K562 (cell line): ENCODE measurements at places on chromosomes 12 and 14. TPM values are rescaled to one million over a fixed set of nuclear protein-coding genes. Genes with fewer than 3 reads are reported as not detected.

DNA sequence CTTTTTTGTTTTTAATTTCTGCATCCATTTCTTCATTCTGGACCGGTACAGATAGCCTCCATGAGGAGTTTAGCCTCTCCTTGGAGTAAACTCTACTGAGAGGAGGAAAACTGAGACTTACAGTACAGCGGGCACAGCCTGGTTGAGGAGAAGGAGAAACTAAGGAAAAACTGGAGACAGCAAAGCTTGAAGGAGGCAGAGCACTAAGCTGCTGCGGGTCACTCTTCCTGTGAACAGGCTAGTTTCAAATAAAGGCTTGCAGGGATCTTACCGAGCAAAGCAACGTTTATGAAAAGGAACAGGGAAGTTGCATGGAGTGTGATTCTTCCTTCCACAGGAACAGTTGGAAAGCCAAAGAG is 348 bp upstream of the SSTR1 start:
- H3K4me1 ChIP-seq: no peaks in the 10 kb centered on the region
- H3K36me3 ChIP-seq: no peaks in the 10 kb centered on the region
- no peak for DNase-seq
- H3K4me3 ChIP-seq: no peak overlapping the region

Gene LRTM2
- not detected in 2 replicates for total RNA-seq

Gene SLIRP
- total RNA-seq: 251 and 279 TPM in 2 replicates

DNA sequence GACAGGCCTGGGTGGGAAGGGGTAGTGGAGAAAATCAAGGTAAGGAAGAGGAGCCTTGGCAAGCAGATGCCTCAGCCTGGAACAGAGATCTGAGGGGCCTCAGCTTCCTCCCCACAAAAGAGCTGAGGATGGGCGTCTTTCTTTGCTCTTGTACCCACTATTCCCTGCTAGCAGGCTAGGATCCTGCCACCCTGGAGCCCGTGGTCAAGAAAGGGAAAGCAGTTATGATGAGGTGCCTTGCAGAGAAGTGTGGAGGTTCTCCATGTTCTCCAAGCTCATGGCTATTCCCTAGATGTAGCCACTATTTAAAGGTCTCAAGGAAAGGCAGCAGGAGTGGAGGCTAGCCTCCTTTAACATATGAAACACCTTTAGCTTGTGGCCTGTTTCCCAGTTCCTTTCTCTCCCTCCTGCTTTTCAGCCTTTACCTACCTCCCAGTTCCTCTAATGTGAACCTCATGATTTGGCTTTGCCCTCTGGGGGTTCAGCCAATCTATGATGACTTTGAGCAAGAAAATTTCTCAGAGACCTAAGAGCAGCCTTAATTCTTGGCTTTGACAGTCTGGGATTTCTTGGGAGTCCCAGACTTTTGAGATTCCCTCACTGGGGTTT is 1.1 kb downstream of the IKZF4 start:
- peaks cover 30% of the 10 kb centered on the region for H3K4me1 ChIP-seq
- peaks cover 32% of the 10 kb centered on the region; the same call in 2 of the 3 replicates for H3K36me3 ChIP-seq
- H3K27ac ChIP-seq: peak overlapping the region; percentile 82
- H3K4me3 ChIP-seq: peak overlapping the region; percentile 46

Gene KDM2B
- total RNA-seq: 46.8 and 50.5 TPM in 2 replicates

DNA sequence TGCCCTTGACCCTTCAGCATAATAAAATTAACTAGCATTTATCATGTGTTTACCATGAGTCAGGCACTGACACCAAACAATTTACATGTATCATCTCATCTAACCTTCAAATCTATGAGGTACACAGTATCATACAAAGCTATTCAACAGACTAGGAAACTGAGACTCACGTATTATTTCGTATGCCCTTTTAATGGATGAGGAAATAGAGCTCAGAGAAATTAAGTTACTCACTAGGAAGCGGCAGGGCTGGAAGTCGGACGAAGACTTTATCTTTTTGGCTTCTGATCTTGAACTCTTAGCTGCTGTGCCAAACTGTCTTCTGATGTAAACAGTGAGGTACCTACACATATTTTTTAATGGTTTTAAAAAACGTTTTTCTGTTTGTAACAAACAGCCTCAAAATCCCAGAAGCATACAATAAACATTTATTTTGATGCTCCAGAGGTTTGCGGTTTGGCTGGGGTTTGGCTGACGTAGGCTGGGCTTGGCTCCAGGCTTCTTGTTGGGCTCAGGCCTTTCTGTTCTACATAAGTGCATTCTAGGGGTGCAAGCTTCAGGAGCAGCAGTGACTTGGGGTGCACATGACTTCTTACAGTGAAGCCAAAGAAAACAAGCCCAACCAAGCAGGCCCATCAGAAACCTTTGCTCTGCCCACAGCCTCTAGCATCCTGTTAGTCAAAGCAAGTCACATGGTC is 184.7 kb downstream of the TBX5 start:
- no peak overlapping the region for H3K27ac ChIP-seq
- no peak overlapping the region for H3K4me3 ChIP-seq
- DNase-seq: no peak
- no peaks in the 10 kb centered on the region for H3K36me3 ChIP-seq
- H3K27me3 ChIP-seq: no peaks in the 10 kb centered on the region

Gene OAS2
- total RNA-seq: 0.13 and 0.22 TPM in 2 replicates

GRCh38 chr12:95257541-95257940 is 39.9 kb downstream of the VEZT start:
- H3K36me3 ChIP-seq: peaks cover 38% of the 10 kb centered on the region
- DNase-seq: no peak
- no peak overlapping the region for H3K27ac ChIP-seq
- H3K27me3 ChIP-seq: no peaks in the 10 kb centered on the region
- no peak overlapping the region for H3K4me3 ChIP-seq

- H3K36me3 ChIP-seq: peaks cover 18% of the 10 kb centered on the region; the same call in 1 of the 3 replicates
- no peaks in the 10 kb centered on the region for H3K4me1 ChIP-seq
- no peak overlapping the region for H3K27ac ChIP-seq
- DNase-seq: no peak
- H3K4me3 ChIP-seq: no peak overlapping the region
- H3K27me3 ChIP-seq: no peaks in the 10 kb centered on the region
Measured at GRCh38 chr12:57299514-57300016, 48.6 kb upstream of the STAC3 start.

- no peaks in the 10 kb centered on the region for H3K27me3 ChIP-seq
- no peaks in the 10 kb centered on the region for H3K36me3 ChIP-seq
- no peak overlapping the region for H3K27ac ChIP-seq
- H3K4me3 ChIP-seq: no peak overlapping the region
Measured at GRCh38 chr12:19869413-19869812, 430.1 kb downstream of the AEBP2 start.

Gene LTBR
- 65.0 and 67.2 TPM in 2 replicates for total RNA-seq

DNA sequence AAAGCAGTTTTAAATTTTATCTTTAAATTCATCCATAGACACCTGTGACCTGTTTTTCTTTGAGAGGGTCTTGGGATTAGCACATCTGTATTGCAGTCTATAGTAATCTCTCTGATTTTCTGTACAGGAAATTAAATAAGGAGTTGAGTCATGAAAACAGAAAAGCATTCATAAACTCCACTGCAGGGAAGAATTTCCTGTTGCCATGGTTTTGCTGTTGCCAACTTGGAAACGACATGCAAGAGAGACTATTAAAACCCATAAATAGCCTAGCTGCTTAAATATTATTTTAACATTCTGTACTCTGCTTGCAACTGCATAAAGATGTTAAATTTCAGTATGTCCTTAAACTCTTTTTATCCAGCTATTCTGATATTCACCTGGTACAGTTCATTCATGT is 281.0 kb upstream of the RGS6 start:
- H3K36me3 ChIP-seq: no peaks in the 10 kb centered on the region
- H3K27ac ChIP-seq: no peak overlapping the region
- H3K27me3 ChIP-seq: no peaks in the 10 kb centered on the region
- H3K4me1 ChIP-seq: no peaks in the 10 kb centered on the region
- H3K4me3 ChIP-seq: no peak overlapping the region

Gene COA8
- total RNA-seq: 34.6 and 35.5 TPM in 2 replicates

Gene CHPT1
- total RNA-seq: 95.0 and 103 TPM in 2 replicates

- H3K27me3 ChIP-seq: no peaks in the 10 kb centered on the region
- peaks cover 15% of the 10 kb centered on the region for H3K4me1 ChIP-seq
- peak; percentile 67 for DNase-seq
- no peaks in the 10 kb centered on the region for H3K36me3 ChIP-seq
- H3K27ac ChIP-seq: peak within 1 kb of the TSS; percentile 69
- peak within 1 kb of the TSS; percentile 64 for H3K4me3 ChIP-seq
Measured at GRCh38 chr12:12349711-12350665, at the start of gene MANSC1. TSS of gene MANSC1 (minus strand) at chr12:12350242. CDS start at chr12:12343314, 6,928 bp downstream.

DNA sequence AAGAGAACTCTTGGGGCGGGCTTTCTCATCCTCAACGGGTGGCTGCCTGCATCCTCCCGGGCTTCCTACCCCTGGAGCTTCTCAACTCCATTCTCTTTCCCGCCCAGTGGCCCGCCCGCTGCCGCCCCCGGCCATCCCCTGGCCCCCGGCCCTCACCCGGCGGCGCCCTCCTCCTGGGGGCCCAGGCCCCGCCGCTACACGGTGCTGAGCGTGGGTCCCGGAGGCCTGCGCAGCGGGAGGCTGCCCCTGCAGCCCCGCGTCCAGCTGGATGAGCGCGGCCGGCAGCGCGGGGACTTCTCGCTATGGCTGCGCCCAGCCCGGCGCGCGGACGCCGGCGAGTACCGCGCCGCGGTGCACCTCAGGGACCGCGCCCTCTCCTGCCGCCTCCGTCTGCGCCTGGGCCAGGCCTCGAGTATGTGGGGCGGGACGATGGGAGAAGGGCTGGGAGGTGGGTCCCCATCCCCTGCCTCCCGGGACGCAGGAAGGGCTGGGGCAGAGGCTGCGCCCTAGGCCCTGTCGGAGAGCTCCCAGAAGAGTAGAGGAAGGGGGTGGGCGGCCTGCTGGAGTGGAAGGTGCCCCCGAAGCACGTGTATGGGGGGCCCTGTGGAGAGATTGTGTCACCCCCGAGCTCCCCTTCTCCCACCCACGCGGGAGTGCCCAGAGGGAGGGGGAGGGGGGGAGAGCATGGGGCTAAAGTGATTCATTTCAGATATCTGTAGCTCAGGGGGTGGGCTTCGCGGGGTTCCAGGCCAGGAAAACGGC is 1.5 kb downstream of the LAG3 start:
- peaks cover 43% of the 10 kb centered on the region for H3K4me1 ChIP-seq
- H3K27ac ChIP-seq: no peak overlapping the region
- DNase-seq: no peak
- no peaks in the 10 kb centered on the region for H3K27me3 ChIP-seq
- no peak overlapping the region for H3K4me3 ChIP-seq

- no peaks in the 10 kb centered on the region for H3K27me3 ChIP-seq
- peaks cover 4% of the 10 kb centered on the region for H3K4me1 ChIP-seq
- H3K36me3 ChIP-seq: no peaks in the 10 kb centered on the region; the same call in 2 of the 3 replicates
Measured at GRCh38 chr12:49388682-49389386, 21.6 kb downstream of the SPATS2 start.

DNA sequence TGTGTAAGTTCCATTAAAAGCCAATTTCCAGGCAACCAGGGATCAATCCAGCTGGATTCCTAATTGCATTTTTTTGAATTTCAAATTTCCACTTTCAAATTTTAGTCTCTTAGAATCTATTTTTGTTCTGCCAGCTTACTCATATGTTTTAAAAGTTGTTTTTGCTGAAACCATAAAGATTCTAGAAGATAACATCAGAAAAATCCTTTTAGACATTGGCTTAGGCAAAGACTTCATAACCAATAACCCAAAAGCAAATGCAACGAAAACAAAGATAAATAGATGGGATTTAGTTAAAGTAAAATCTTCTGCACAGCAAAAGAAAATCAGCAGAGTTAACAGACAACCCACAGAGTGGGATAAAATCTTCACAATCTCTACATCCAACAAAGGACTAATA is 253.3 kb downstream of the AEBP2 start:
- H3K4me3 ChIP-seq: no peak overlapping the region
- H3K27ac ChIP-seq: no peak overlapping the region
- H3K36me3 ChIP-seq: no peaks in the 10 kb centered on the region
- no peak for DNase-seq
- no peaks in the 10 kb centered on the region for H3K4me1 ChIP-seq

GRCh38 chr12:53560912-53561589 is 53.8 kb upstream of the NPFF start:
- H3K27me3 ChIP-seq: no peaks in the 10 kb centered on the region
- no peak overlapping the region for H3K4me3 ChIP-seq
- no peak for DNase-seq
- H3K36me3 ChIP-seq: no peaks in the 10 kb centered on the region
- H3K27ac ChIP-seq: no peak overlapping the region
- no peaks in the 10 kb centered on the region for H3K4me1 ChIP-seq

DNA sequence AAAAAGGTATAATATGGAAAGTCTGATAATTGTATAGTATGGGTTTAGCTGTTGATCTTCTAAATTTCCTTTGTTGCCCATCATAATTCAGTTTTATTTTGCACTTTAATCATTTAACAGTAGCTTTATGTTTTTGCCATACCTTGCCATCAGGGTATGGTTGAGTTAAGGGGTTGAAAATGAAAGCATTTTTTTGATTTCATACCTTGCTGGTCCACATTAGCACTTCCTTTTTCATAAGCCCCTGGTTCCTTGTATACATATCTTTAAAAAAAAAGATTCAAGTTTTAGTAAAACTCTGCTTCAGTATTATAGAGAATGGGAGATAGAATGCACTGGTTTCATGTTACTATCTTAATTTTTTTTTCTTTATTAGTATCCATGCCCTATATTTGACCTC is 71.1 kb downstream of the MIPOL1 start:
- no peaks in the 10 kb centered on the region for H3K27me3 ChIP-seq
- no peak overlapping the region for H3K4me3 ChIP-seq
- no peaks in the 10 kb centered on the region for H3K4me1 ChIP-seq
- H3K27ac ChIP-seq: no peak overlapping the region
- H3K36me3 ChIP-seq: no peaks in the 10 kb centered on the region
- no peak for DNase-seq

GRCh38 chr14:23665302-23666016 is 29.3 kb downstream of the DHRS2 start:
- H3K36me3 ChIP-seq: no peaks in the 10 kb centered on the region
- peaks cover 8% of the 10 kb centered on the region; the same call in 1 of the 2 replicates for H3K27me3 ChIP-seq
- H3K27ac ChIP-seq: no peak overlapping the region

Gene NEUROD4
- total RNA-seq: not detected in 2 replicates

DNA sequence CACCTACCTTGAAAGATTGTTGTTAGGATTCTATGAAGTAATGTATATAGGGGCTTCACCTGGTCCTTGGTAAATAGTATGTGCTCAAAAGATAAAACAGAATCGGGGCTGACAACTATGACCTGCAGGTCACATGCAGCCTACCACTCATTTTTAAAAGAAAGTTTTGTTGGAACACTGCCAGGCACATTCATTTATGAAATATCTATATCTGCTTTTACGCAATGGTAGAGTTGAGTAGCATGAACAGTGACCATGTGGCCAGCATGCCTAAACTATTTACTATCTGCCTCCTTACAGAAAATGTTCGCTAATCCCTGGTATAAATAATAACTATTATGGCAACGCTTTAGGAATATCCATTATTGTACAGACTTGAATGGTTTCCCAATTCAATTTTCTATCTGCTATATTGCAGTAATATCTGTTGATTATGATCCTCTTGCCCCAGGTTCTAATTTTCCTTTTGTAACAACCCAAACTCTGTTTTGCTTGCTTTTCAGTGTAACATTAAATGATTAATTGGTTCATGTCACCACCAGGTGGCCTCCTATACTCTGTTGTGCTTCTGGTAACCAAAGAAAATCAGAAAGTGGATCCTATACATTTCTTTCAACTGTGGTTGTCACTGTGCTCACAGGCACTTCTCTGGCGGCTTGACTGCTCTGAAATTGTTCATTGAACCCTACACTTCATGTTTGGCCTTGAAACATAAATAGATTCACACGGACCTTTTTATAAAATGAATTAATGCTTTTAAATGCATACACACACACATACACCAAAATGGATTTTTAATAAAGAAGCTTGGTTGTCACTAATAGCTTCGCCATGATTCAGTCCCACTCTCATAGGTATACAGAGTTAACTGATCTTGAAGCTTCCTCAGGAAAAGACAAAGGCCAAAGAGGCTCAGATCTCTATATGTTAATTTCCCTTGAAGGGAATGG is 227.7 kb upstream of the NPAS3 start:
- no peak overlapping the region for H3K27ac ChIP-seq
- no peaks in the 10 kb centered on the region for H3K36me3 ChIP-seq
- no peaks in the 10 kb centered on the region for H3K4me1 ChIP-seq
- H3K4me3 ChIP-seq: no peak overlapping the region
- DNase-seq: peak; percentile 28
- no peaks in the 10 kb centered on the region; the same call in 2 of the 3 replicates for H3K27me3 ChIP-seq
